ENCODE measurements at places on chromosomes 3 and 15.

DNA sequence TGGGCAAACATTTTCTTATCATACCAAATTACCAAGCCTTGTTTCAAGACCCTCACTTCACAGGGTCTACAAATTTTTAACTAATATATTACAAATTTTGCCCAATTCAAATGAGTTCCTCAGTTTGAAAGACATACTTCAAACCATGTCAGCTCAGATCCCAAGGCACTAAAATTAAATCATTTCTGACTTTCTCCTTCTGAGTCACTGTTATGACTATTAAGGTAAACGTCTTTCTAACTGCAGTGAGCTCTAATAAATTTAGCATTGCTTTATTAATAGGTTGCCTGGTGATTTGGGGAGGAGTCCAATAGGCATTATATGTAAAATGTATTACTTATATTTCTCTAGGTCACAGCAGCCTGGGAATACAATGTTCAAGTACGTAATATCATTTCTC lies 158.2 kb upstream of the ARHGEF26 start:
- no peak for DNase-seq

GRCh38 chr3:179163503-179163902 lies 15.3 kb downstream of the PIK3CA start:
- DNase-seq = no peak

- DNase-seq = no peak
Observed at GRCh38 chr3:140950144-140950543, 8.5 kb downstream of the SLC25A36 start.

DNA sequence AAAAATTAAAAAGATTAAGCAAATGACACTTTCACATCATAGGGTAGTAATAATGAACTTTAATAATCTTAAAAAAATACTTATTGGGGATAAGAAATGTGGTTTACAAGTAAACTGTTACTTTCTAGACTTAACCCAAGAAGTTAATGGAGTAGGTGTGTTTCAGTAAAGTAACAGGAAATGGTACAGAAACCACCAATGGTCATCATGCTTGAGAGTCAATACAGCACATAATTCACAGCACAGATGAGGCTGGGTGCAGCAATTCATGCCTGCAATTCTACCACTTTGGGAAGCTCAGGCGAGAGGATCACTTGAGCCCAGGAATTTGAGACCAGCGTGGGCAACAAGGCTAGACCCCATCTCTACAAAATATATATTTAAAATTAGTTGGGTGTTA lies 11.5 kb upstream of the USP50 start:
- DNase-seq = no peak

DNA sequence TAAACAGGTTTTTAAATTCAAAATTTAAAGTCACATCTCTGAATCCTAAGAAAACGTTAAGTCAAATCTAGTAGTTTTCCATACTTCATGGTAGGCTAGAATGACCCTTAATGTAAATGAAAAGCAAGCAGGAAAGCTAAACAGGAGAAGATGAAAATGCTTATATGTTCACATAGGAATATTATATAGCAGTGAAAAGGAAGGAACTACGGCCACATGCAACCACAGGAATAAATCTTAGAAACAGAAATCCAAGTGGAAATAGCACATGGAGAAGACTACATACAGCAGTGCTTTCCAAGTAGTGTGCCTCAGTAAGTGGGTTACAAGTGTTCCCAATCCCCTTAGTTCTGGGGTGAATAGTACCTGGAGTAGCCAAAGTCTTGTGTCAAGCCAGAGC lies 296.2 kb downstream of the FHIT start:
- no peak for DNase-seq

- DNase-seq = no peak
Observed at GRCh38 chr3:33128706-33129105, 14.9 kb downstream of the CRTAP start.

GRCh38 chr3:130759692-130760338 lies 13.2 kb upstream of the PIK3R4 start:
- peak; percentile 87 for DNase-seq

DNA sequence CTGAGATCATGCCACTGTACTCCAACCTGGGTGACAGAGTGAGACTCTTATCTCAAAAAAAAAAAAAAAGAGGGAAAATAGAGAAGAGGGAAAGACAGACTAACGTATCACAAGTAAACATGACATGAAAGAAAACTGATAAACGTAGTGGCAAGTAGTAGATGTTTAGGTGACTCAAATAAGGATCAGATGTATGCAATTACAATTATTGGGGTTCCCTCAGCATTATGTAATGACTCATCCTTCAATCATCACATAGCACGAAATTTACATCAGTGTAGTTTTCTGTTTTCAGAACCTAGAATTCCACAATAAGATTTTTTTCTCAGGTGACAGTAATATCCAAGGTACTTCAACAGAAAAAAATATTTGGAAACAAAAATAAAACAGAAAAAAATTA lies 46.6 kb downstream of the DPP8 start:
- no peak for DNase-seq

Measured in AML-193 (cell line).